ENCODE measurements at places on chromosomes 11 and 22.

DNA sequence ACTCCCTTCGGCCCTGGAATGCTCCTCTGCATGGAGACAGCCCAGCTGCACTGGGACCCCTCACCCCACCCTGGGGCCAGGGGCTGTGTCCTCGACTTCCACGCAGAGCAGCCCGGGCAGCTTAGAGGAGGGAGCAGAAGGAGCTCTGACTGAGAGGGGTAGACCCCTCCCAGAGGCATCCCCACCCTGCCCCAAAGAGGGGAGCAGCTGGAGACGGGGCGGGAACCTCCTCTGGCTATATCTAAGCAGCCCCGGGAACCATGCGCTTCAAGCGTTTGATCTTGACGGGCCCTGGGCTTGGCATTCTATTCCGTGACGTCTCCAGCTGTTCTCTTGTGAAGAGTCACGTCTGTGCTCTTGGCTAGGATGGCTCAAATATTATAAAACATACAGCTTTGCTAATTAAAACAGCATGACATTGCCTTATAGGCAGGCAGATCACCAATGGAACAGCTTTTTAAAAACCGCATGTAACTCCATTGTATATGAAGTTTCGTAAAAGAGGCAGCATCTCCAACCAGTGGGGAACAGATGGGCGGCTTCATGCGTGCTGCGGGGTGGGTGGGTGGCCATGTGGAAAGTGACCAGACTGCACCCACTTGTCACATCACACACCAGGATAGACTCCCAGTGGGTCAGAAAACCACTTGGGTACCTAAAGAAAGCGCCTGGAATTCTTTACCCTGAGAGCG is 7.7 kb downstream of the KCNQ1 start:
- no peak for DNase-seq

DNA sequence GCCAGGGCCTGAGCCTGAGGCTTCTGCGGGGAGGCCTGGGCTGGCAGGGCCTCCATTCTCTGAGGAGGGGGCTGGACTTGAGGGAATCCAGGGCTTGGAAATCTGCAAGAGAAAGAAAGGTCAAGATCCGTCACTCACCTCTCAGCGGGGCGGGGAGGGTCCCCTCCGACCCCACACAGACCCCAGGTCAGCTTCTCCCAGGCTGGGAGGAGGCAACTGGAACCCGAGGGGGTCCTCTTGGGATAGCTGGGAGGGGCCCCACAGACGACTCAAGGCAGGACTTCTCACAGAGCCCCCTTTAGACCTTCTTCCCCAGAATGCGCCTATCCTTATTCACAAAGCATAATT is 11.0 kb downstream of the TNKS1BP1 start:
- no peak for DNase-seq

GRCh38 chr11:18836417-18836816 is 44.8 kb upstream of the PTPN5 start:
- no peak for DNase-seq

DNA sequence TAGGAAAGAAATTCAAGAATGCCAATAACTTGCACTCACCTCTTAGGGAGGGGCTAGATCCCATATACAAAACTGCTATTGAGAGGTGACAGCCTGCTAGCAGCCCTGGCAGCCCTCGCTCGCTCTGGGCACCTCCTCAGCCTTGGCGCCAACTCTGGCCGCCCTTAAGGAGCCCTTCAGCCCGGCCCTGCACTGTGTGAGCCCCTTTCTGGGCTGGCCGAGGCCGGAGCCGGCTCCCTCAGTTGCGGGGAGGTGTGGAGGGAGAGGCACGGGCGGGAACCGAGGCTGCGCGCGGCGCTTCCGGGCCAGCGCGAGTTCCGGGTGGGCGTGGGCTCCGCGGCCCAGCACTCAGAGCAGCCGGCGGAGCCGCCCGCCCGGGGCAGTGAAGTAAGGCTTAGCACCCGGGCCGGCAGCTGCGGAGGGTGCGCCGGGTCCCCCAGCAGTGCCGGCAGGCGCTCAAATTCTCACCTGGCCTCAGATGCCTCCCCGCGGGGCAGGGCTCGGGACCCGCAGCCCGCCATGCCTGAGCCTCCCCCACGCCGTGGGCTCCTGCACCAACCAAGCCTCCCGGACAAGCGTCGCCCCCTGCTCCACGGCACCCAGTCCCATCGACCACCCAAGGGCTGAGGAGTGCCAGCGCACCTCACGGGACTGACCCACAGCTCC is 329.9 kb downstream of the FAM181B start:
- no peak for DNase-seq

GRCh38 chr11:1300121-1300520 is 9.3 kb downstream of the TOLLIP start:
- DNase-seq: peak; percentile 22

DNA sequence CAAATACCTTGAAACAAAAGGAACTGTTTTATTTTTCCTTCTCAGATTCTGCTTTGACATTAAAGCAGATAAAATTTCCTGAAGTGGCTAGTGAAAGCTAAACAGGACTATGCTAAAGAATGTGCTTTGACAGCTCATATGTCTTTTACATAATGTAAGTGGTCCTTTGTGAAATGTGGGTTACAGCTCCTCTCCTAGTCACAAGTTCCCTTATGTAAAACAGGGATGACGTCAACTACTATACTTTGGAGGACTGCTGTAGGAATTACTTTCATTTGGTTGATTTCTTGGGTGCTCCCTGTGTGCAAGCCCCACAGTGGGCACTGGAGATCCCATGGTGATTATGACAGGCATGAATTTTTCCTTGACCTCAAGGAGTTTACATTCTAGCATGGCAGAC is 216.6 kb upstream of the NARS2 start:
- no peak for DNase-seq

DNA sequence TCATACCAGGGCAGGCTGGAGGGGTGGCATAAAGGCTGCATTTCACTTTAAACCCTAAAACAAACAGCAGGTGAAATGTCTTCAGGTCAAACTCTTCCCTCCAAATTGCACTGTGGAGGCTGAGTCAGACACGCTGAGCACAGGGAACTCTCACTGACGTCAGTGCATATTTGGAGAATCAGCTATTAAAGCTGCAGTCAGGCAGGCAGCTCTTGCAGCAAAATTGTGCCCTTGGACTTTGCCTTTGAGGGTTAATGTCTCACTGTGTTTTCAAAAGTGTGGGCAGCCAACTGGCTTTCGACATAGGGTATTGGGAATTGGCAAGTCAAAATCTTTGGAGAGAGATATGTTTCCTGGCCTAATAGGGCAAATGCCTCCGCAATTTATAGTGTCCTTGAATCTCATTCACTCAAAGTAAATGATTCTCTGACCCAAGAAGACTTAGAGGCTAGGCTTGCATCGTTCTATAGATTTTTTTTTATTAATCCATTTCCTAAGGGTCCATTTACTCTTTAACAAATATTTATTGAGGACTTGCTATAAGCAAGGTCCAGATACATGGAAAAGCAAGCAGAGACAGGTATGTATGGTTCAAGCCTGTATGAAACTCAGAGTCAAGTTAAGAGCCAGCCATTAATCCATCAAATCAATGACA is 27.7 kb upstream of the SMCO4 start:
- peak; percentile 52 for DNase-seq

DNA sequence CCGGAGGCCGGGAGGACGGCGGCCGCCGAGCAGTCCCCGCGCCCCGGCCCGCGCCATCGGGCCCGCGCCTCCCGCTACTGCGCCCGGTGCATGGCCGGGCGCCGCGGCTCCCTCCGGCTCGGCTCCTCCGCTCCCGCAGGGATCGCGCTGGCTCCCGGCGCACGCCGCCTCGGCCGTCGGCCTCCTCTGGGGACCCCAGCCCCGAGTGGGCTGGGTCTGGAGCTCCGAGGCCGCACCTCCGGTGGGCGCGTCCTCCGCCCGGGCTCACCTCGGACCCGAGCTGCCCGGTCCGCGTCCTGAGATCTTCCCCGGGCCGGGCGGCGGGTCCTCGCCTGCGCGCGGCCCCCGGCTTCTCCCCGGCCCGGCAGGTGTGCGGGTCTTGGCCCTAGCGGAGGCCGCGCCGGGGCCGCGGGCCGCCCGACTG is 251 bp downstream of the SHISA8 start:
- no peak for DNase-seq

GRCh38 chr11:10991393-10991792 is 133.5 kb upstream of the ZBED5 start:
- no peak for DNase-seq

- no peak for DNase-seq
These were observed 2.5 kb downstream of the CDC42EP2 start for GRCh38 chr11:65317025-65317786.

- no peak for DNase-seq
These were observed 12.2 kb upstream of the NOX4 start for GRCh38 chr11:89503422-89503821.

- no peak for DNase-seq
These were observed 55.7 kb downstream of the MYO18B start for GRCh38 chr22:25797498-25798290.
